ENCODE measurements at places on chromosomes 4 and X. TPM values are rescaled to one million over a fixed set of nuclear protein-coding genes. Genes with fewer than 3 reads are reported as not detected.
A peak's percentile ranks its signal among the peaks of the same experiment; 100 is the strongest.

- DNase-seq = no peak
Observed at GRCh38 chr4:90226734-90227133, 99.5 kb downstream of the CCSER1 start.

GRCh38 chr4:15740764-15741404, 37.2 kb upstream of the CD38 start:
- DNase-seq = no peak

The CCNA2 gene
- 15.1 TPM for polyA plus RNA-seq

- no peak for DNase-seq
Observed at GRCh38 chr4:36251983-36252382, 7.7 kb upstream of the ARAP2 start.

DNA sequence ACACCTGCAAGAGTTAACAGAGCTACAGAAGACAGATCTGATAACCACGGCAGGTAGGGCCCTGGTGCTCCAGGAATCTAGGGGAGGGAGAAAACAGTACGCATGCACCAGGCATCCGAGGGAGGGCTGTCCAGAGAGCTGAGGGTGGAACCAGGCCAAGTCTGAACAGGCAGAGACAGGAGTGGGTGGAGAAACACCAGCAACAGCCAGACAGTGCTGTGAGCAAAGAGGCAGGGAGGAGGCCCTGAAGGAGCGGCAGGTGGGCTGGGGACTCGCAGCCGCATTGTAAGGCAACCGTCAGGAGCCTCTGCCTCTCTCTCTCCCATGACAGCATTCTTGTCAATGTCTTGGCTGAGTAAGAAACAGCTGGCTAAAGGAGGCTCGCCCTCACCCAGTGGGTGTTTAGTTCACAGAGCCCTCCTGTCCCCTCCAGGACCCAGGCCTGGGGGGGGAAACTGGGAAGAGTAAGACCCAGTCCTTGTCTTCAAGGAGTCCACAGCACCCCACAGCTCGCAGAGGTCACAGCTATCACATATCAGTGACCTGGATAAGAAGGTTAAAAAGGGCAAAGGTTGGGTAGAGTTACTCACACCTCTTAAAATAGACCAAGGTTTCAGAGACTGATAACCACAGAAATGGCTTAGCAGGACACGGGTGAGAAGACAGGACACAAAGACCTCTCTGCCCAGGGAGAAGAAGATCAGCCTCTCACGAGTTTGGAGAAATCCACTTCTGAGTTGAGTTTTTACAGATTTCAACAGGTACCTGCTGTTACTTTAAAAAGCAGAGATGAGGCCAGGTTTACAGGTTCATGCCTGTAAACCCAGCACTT, 10.5 kb downstream of the ACSL1 start:
- DNase-seq = peak; percentile 92

- DNase-seq = no peak
Observed at GRCh38 chr4:80385397-80386280, 50.1 kb downstream of the CFAP299 start.

DNA sequence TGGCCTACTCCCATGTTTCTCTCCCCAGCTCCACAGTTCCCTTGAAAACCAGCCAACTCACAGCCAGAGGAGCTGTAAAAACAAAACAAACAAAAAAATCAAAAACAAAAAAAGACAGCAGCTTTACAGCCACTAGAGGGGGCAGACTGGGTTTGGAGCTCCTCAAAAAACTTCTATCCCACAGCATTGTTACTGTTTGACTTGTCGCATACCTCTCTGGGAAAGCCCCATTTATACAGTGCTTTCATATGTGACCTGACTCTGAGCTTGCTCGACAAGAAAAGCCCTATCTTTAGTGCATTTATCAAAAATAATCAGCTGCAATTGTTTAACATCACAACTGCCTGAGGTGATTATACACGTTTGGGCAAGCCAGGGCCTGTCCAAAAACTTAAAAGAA, 21.6 kb downstream of the TSPAN6 start:
- peak; percentile 55 for DNase-seq

The CXCL11 gene
- polyA plus RNA-seq = not detected

- no peak for DNase-seq
Observed at GRCh38 chrX:10800796-10801195, 180.4 kb upstream of the MID1 start.

DNA sequence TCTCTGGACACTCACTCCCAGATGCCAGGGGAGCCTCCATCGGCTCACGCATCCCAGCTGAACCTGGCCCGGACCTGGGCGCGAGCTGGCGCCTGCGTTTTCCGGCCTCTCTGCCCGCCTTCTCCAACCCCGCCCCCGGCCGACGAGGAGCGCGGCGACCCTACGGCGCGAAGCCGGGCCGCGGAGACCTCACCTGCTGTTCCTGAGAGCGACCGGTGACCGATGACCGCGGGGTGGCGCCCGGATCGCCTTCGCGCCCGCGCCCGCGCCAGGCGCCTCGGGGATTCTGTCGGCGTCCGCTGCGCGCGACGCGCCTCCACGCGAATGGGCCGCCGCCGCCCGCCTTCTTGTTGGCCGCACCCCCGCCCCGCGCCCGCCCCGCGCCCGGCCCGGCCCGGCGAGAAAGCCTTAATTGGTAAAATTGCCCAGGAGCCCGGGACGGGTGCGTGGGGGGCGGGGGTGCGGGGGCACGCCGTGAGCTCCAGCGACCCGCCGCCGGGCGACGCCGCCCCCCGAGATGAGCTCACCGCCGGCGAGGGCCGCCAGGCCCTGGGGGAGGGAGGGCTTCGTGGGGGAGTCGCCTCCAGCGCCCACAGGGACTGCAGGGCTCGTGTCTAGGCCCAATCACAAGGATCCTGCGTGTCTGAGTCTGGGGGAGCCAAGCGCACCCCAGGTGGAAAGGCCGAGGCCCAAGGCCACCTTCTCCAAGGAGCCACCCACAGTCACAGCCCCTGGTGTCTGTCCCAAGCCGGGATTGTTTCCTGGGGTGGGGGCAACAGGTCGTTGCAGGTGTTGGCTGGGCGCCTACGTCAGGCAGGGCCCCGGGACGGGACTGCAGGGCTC, at the start of gene FLNA:
Gene FLNA (minus strand): TSS at position 322 of the 843 bp plus-strand sequence. CDS start 3,389 bp downstream, outside the sequence.
- DNase-seq = peak; percentile 57

GRCh38 chr4:25060963-25061340, 30.2 kb upstream of the LGI2 start:
- DNase-seq = no peak

The UBE2A gene
- 64.4 TPM for polyA plus RNA-seq

DNA sequence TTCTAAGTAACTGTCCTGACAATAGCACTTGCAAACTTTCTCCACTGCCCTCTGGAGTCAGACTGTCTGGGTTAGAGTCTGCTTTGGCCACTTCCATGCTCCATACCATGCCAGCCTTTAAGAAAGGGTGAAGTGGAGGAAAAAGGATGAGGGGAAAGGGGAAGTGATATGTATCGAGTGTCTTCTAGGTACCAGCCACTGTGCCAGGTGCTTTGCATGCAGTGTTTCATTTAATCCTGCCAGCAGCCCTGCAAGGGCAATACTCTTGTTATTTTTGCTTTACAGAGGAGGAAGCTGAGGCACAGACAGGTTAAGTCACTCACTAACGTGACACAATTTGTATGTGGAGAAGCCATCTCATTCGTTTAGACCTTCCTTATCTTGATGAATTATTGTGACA, 55.6 kb downstream of the RTL9 start:
- DNase-seq = no peak

DNA sequence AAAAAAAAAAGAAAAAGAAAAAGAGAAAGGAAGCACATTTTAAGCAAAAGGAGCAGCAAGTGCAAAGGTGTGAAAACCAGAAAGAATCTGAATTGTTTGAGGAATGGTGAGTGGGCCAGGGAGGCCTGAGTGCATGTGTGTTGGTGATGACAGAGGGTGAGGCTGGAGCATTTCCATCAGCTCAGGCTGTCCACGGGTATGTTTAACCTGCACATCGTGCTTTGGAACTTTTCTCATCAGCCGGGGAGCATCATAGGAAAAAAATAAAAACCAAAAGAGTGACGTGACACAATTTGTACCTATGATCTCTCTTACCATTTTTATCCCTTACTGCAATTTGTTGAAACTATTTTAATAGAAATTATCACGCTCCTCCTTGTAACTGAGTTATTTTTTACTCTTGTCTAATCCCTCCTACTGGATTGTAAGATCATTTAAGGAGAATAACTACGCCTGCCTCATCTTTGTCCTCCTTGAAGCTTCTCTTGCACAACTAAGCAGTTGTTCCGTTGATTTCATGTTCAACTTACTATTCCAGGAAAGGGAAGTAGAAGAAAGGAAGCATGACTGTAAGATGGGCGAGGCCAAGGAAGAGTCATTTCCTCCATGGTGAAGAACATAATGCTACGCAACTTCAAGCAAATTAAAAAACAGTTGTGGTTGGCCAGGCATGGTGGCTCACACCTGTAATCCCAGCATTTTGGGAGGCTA, 7.0 kb downstream of the PALLD start:
- no peak for DNase-seq

The ZNF157 gene
- polyA plus RNA-seq = not detected

DNA sequence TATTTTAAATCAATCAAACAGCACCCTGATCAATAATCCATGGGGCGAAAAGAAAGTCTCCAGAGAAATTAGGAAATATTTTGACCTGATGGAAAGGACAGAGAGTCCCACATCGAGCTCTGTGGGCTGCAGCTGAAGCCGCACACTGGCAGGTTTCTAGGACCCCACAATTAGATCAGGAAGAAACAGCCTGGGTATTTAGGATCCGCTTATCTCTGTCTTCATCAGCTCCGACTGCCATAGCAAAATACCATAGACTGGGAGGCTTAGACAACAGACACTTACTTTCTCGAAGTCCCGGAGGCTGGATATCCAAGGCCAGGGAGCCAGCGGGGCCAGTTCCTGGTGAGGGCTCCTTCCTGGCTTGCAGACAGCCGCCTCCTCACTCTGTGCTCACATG, 36.4 kb downstream of the CCNQ start:
- no peak for DNase-seq

The GUCY1A1 gene
- 27.7 TPM for polyA plus RNA-seq

The GPR82 gene
- polyA plus RNA-seq = 0.69 TPM

The TLR10 gene
- not detected for polyA plus RNA-seq

The CCDC160 gene
- polyA plus RNA-seq = 1.9 TPM

- no peak for DNase-seq
Observed at GRCh38 chrX:107429090-107429489, 20.4 kb upstream of the FRMPD3 start.

GRCh38 chr4:38145741-38146140, 185.5 kb downstream of the PTTG2 start:
- no peak for DNase-seq

The OPRPN gene
- polyA plus RNA-seq = not detected

- no peak for DNase-seq
Observed at GRCh38 chrX:12610079-12610478, 181.1 kb upstream of the PRPS2 start.

GRCh38 chrX:25028726-25029125, 13.0 kb upstream of the ARX start:
- no peak for DNase-seq

GRCh38 chr4:148079961-148080360, 348.1 kb downstream of the ARHGAP10 start:
- DNase-seq = no peak

GRCh38 chr4:114316789-114317188, 281.8 kb upstream of the UGT8 start:
- DNase-seq = no peak

GRCh38 chrX:46381630-46382029, 163.6 kb downstream of the ZNF674 start:
- DNase-seq = peak; percentile 13

GRCh38 chr4:158253350-158253980, 43.2 kb downstream of the TMEM144 start:
- peak; percentile 78 for DNase-seq

- DNase-seq = no peak
Observed at GRCh38 chrX:17836830-17837229, 24.3 kb downstream of the RAI2 start.

DNA sequence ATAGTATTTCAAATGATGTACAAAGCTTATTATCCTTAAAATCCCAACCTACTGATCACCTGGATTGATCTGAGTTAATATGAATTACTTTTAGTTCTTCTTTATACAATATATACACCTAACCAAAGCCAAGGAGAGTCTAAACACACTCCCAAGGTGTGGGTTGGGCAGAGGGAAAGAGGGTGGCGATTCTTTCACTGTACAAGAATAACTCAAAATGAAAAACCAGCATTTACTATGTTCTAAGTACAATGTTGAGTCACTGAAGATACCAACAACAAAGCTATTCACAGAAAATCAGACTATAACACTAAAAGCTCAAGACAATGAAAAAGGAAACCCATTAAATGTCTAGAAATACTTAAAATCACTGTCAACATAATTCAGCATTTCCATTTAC, 46.6 kb downstream of the ANKRD17 start:
- no peak for DNase-seq

DNA sequence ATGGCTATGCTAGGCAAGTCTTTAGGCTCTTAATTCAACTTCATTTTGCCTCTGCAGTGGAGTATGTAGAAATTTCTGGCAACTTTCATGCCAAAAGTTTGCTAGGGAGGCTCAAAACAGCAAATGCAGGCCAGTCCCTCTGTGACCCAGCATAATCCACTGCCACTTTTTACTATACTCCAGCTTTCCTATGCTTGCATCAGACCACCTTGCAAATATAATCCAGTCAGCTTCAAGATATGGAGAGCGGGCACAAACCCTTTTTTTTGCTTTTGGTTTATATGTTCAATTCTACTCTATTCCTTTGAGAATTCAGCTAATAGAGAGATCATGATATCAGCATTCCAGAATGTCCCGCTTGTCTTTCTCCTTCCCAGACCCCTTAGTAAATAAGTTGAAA, 192.0 kb upstream of the PABPC4L start:
- DNase-seq = no peak

- no peak for DNase-seq
Observed at GRCh38 chrX:49312176-49312575, 8.7 kb downstream of the GAGE10 start.

The MAML3 gene
- polyA plus RNA-seq = 4.1 TPM

DNA sequence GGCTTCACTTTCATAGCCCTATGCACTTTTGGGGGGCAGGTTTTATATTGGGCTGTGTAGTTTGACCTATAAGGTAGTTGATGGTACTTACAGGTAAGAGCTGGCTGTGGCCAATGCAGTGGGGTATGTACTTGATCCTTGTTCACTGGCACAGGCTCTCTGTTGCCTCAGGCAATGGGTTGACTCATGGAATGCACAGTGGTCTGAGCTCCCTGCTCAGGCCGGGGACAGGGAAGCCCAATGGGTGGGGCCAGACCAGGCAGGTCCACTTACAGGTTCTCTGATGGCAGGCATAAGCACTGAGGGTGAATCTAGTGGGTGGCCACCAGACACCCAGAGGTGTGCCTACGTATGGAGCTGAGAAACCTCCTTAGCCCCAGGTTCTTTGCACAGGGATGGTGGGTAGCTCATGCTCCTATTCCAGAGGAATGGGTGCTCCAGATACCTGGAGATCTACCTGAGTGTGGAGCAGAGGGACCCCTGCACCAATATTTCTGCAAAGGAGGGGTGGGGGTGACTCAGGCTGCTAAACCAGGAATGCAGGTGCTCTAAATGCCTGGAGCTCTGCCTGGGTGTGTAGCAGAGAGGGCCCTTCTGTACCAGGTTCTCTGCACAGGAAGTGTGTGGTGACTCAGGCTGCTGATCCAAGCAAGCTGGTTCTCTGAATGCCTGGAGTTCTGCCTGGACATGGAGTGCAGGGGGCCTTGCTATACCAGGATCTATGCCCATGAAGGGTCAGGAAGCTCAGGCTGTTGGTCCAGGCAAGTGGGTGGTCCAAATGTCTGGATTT, 52.3 kb downstream of the IL1RAPL2 start:
- no peak for DNase-seq

GRCh38 chrX:1222531-1223241, 10.2 kb upstream of the CRLF2 start:
- no peak for DNase-seq

All from hepatocyte (in vitro differentiated cells).